ENCODE measurements at places on chromosomes 3 and 15.

DNA sequence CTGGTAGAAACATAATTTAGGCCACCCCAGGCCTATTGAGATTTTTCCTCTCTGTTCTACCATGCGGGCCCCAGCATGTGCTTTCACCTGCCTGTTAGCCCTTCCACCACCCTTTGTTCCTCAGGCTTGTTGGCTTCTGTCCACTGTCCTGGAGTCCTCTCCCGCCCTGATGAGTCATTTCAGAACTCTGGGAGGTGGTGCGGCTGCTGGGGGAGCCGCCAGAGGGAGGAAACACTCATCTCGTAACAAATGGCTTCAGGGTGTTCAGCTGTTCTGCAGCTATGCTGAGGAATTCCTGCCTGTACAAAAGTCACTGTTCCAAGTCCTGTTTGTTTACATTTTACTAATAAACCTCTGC is 36.3 kb downstream of the LRTM1 start:
- no peak for DNase-seq

GRCh38 chr3:58837856-58838255 is 171.3 kb upstream of the FAM3D start:
- no peak for DNase-seq

DNA sequence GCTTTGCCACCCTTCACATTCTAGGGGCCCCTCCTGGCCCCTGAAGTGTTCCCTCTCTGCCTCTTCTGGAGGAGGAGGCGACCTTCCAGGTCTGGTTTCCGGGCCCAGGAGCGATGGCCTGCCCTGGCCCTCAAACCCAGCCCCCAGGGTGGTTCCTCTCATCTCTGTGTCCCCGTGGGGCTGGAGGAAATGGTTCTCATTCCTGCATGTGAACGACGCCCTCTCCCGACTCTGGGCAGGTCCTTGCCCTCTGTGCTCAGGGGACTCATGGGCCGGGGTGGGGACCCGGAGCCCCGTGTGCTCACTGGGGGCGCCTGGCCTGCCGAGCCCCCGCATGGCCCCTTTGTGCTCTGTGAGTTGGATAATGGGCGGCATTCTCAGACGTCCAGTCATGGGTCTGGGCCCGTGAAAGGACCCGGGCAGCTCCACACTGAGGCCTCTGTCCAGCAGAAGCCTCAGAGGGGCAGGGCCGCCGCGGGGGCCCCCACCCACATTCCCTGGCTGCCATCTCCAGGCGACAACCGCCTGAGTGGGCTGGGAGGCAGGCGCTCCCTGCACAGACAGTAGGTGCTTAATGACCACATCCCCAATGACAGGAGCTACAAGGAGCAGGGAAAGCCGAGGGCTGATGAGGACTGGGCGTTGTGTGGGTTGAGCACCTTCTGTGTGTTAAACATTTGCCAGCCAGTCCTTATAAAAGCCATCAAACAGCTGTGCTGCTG is 5.5 kb upstream of the PLXND1 start:
- no peak for DNase-seq

GRCh38 chr15:70947351-70948335 is 55.0 kb downstream of the LRRC49 start:
- no peak for DNase-seq

DNA sequence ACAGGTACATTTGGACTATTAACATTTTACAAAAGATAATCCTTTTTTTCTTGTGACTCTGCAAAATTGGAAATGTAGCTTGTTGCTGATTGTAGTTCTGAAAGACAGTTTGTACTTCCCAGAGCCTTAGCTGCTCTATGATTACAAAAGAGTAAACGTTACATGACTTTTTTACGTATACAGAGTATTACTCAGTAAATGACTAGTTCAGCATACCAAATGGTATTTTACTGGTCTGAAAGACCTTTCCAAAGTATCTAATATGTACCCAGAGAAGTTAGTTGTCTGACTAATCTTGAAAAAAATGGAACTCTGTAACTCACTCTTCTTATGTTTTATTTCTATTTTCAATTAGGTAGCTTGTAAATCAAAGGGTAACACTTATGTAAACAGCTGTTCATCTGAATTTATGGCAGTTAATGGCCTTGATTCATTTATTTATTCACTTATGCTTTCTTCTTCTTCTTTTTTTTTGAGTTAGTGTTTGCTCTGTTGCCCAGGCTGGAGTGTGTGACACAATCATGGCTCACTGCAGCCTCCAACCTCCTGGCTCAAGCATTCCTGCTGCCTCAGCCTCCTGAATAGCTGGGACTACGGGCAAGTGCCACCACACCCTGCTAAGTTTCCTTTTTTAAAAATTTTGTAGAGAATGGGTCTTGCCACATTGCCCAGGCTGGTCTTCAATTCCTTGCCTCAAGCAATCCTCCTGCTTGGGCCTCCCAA is 151.7 kb downstream of the C3orf38 start:
- DNase-seq, result no peak

DNA sequence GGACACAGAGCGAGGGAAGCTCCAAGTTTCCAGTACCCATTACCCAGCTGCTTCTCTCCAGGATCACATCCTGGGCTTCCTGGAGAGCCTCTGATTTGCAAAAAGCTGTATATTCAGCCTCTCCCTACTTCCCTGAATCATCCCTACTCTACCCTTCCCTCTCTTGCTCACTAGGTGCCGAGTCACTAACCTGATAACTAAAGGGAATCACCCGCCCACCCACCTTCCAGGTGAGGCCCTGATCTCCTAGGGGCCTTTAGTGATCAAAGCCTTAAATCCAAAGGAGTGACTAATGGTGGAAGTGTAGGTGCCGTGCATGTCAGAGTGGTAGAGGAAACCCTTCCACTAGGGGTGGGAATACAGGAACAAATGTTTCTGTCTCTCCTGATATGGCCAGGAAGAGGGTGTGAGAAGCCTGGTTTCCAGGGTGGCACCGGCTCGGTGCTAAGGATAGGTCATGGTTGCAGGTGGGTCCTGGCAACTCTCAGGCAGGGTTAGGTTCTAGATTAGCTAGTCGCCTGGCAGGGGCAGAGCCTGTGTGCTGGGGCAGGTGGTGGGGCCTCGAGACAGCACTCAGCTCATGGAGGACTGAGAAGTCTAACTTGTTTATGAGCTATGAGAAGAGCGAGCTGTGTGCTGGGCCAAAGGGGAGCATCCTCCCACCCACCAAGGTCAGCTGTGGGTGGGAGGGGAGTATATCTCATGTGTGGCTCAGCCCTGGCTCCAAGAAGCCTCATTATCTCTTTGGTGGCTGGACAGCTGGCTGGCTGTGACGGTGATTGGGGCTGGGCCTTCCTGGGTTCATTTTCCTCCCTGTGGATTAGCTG is 10.1 kb downstream of the SEMA7A start:
- peak; percentile 58 for DNase-seq

DNA sequence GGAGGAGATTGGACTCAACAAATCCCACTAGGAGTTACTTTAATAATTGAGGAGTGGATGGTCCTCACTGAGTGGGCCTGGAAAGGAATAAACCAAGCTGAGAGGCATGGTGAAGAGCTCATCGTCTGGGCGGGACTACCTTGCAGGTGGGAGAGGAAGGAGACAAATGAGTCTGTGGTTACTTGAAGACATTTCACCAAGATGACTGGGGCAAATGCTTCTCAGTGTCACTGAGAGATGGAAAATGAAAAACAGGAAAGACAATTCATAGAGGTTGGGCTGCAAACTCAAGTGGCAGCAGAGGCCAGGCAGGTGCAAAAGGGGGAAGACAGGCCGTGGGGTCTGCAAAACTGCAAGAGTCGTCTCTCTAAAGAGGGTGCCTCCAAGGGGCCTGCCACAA is 1.5 kb upstream of the ARHGAP31 start:
- DNase-seq, result no peak

DNA sequence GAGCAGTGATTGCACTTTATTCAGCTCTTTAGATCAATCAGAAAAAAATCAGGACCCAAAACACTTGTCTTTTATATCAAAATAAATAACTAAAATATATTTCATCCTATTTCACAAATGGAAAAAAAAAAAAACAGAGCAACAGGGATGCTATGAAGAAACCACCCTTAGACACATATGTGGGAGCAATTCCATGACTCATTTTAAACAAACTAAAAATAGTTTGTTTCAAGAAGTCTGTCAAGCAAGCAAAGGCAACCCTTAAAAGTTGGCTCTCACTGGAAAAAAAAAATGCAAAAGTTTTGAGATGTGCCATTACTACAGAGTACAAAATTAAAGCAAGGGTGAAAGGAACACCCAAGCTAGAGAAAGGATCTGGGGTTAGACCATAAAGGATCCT is 5.7 kb downstream of the ATP13A3 start:
- no peak for DNase-seq

- DNase-seq, result no peak
Observed at GRCh38 chr15:62444104-62445022, 279.3 kb upstream of the C2CD4B start.

DNA sequence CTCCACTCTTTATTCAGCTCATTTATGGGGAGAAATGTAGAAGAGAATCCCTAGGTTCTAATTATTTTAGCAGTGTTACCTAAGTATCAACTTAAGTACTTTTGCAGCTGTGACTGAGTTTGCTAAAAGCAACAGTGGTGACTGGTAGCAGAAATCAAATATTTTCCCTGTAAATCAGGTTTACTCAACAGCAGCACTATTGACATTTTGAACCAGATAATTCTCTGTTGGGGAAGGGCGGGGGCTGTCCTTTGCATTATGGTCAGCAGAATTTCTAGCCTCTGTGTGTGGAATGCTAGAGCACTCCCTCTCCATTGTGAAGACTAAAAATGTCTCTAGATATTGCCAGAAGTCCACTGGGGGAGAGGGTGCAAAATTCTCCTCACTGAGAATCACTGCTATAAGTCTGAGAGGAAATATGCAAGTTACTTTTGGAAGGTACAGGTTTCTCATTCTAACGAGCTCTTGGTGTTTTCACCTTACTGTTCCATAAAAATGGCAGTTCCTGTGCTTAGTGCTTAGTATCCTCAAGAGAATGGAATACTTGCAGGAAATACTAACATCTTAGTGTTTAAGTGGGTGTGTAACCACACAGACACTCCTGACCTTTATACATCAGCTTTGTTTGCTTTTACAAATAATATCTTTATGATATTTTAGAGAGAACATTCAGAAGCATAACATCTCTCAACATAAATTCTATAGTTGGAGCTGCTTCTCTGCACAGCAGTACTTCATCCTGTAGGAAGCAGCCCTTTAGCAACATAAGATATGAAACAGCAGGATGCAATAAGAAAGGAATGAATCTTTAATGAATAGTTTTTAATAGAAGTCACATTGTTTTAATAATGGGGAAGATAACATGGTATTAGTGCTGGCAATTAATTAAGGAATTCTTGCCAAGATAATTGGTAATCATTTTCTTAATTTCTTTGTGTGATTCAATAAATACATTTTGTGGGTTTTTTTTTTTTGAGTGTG is 246.5 kb upstream of the GOLIM4 start:
- no peak for DNase-seq

Data from GM13976 (cell line).